ENCODE measurements at places on chromosomes 4 and X.

- no peak for DNase-seq
Measured at GRCh38 chr4:112982680-112983079, 66.8 kb upstream of the ANK2 start.

GRCh38 chr4:168630445-168631187, 133.8 kb downstream of the PALLD start:
- no peak for DNase-seq

DNA sequence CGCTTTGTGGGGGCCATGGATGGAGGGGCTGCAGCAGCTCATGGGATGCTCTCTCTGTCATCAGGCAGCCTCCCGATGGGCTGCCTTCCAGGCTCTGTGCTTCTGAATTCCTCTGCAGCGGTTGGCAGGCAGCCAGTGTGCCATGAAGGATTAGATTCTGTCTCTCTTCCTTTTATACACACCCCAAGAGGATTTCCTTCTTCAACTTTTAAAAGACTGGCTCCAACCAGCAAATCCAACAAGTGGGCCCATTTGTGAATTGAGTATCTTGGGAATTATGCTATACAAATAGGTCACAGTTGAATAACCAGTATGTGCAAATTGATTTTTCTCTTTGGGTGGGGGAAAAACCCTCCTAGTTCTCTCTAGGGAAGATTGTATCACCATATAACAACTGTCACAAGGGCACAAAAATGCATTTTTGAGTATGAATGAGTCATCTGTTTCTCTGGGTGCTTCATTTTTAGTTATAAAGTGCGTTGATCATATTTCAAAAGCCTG, 96.8 kb upstream of the FAT1 start:
- no peak for DNase-seq

DNA sequence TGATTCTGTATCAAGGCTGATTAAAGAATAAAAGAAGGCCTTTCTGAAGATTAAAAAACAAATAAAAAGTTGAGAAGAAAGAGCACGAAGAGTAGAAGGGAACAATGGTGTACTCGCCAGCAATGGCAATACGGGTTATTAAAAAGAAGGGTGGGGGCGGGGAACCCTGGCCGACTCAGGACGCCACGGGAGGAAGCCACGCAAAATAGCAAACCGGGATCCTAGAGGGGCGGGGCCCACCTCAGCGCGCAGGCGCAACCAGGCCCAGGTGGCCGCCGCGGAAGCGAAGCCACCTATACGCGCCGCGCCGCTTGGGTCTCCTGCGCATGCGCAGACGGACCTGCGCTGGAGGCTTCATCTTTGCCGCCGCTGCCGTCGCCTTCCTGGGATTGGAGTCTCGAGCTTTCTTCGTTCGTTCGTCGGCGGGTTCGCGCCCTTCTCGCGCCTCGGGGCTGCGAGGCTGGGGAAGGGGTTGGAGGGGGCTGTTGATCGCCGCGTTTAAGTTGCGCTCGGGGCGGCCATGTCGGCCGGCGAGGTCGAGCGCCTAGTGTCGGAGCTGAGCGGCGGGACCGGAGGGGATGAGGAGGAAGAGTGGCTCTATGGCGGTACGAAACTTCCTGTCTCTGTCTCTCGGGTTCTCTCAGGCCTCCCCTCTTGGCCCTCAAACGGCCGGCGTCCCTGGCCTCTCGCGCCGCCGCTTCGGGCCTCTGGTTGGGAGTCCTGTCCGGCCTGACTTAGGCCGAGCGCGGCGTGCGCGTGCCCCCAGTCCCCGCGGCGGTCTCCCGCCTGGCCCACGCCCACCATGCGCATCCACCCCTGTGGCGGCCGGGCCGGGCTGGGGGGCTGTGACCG, at the start of gene FIP1L1:
Gene FIP1L1 (plus strand): TSS at position 323 of the 852 bp plus-strand sequence. CDS start 198 bp downstream, at position 521.
- peak; percentile 89 for DNase-seq

DNA sequence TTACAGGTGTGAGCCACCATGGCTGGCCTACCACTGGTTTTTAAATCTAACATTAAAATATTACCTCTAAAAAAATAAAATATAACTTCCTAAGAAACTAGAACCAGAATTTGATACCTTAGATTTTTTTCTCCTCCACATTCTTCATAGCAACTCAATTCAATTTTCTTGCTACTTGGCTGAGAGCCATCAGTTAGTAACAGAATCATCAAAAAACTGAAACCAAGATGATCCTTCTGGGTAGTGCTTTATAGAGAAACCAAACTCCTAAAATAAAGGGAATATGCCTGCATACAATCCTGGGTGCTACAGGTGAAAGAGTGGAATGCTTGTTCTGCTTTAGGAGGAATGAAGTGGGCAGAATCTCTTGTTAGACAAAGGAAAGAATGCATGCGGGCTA, 64.4 kb downstream of the RPS3A start:
- no peak for DNase-seq

DNA sequence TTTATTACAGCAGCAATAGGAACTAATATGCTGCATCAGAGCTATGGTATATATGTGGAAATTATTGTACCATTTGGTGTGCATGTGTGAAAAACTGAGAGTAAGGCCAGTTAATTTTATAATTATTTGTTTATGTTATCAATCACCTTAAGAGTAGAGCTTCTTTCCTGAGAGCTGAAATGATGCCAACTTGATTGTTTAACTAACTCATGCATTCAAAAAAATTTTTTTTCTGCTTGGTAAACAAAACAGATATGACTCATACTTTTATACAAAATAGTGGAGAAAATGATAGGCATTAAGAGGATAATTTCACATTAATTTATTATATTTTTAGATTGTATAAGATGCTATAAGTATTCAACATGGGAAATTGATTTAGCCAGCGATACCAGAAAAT, 622.7 kb downstream of the RAPGEF2 start:
- DNase-seq, result no peak

GRCh38 chrX:45849261-45849862, 648.7 kb upstream of the DIPK2B start:
- DNase-seq, result peak; percentile 12

DNA sequence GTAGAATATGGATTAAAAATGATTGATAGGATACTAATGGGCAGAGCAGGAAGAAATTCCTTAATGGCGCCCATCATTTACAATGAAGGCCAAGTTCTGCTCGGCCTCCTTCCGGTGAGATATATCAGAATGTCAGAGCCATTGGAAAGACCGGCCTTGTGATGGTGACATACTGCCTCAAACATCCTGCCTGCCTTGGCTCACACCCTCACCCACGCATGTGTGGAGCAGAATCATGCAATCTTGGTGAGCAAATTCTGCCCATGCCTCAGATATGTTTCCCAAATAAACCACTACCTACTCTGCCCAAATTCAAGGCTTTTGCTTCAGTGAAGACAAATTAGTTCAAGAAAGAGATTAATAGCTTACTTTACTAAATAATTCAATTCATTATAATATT, 163.3 kb downstream of the MID1 start:
- no peak for DNase-seq

GRCh38 chr4:151359576-151359975, 34.2 kb upstream of the SH3D19 start:
- DNase-seq, result no peak

DNA sequence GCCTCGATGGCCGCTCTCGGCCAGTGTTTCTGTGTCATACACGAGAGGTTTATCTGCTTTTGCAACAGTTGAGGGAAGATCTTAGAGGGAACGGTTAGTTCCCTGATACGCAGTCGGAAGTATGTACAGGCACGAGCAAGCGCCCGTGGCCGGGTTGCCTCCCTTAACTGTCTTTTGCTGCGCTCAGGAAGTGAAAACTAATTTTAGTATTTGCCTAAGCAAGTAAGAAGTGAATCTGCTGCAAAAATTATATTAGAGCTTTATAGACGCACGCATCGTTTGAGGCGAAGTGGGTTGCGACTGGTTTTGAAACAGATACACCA, 695 bp downstream of the MTM1 start:
- DNase-seq, result no peak

- DNase-seq, result no peak
Measured at GRCh38 chrX:19649226-19649995, 134.1 kb upstream of the MAP3K15 start.

DNA sequence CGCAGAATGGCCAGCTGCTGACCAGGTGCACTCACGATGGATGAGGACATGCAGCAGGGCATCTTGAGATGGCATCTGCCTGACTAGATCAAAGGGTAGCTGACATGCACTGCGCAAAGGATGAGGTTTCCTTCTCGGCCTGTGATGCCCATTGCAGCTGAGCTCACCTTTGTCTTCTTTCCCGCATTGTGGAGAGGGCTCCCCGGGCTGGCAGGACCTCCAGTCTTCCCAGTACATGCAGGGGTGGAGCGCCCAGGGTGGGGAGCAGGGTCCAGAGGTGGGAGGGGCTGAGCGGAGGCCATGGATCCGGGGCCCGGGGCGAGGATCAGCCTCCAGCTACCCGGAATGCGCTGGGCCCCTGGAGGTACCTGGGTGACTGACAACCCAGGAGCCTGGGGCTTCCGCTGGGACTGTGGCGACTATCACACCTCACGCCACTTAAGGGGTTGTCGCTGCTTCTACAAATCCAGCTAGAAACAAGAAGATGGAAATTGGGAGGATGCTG, 12.0 kb downstream of the TREX2 start:
- no peak for DNase-seq

GRCh38 chrX:116306218-116306617, 130.2 kb upstream of the SLC6A14 start:
- no peak for DNase-seq

DNA sequence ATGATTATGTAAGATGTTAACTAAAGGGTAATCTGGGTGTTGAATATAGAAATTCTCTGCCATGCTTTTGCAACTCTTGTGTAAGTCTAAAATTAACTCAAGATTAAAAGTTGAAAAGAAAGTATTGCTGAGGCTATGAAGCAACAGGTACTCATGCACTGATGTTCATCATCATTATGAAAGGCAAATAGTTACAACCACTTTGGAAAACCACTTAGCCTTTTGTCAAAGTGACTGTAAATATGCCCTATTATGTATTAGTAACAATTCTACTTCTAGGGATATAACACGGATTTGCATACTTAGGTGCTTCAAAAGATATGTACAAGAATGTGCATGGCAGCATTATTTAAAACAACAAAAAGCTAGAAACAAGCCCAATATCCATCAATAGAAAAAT, 227.8 kb upstream of the CXXC4 start:
- DNase-seq, result no peak

DNA sequence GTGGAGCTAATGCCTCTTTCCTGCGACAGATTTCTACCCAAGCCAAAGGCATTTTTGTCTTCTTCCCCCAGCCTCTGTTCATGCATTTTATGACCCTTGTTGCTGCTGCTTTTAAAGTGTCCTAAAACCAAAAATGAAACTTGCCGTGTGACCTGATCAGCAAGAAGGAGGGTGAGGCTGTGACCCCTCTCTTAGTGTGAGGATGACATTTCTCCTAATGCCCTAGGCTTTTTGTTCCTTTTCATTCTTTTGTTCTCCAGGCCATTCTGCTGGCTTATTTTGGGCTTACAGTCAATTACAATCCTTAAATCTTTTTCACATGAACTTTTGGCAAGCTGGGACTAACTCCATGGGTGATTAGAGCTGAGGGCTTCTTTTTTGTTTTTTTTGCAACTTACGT, 34.4 kb downstream of the PTTG2 start:
- no peak for DNase-seq

Measured in DMS79 (cell line).